ENCODE measurements at places on chromosomes 7 and 10.
A peak's percentile ranks its signal among the peaks of the same experiment; 100 is the strongest.

GRCh38 chr7:70618020-70618551 lies 513.9 kb upstream of the GALNT17 start:
- no peak for DNase-seq

DNA sequence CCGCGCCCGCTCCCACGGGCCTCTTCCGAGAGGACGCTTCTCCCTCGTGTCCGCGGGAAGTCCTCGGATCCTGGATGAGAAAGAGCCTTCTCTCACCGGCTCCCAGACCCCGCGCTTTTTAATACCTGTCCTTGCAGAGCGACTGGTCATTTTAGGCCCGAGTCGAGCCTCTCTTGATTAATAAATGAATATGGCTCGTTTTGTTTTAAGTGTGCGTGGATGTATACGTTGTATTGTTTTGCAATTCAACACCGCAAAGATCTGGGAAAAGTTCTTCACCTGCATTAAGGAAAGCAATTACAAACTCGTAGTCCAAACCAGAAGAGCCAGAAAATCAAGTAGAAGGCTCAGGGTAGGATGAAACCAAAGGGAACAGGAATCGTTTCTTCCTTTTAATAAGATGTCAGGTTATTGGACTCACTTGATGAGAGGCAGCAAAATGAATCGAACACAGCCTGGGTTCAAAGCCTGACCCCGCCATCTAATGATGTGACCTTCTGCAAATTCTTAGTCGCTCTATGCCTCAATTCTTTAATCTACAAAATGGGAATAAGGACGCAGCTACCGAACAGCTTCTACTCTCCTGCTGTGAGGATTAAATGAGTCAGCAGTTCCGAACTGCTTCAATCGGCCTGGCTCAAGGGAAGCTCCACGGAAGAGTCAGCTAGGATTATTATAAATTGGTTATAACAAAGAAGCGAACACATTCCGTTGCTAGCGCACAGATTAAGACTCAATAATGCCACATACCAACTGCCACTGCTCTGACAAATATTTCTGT lies 277.8 kb upstream of the NEBL start:
- no peak for DNase-seq

DNA sequence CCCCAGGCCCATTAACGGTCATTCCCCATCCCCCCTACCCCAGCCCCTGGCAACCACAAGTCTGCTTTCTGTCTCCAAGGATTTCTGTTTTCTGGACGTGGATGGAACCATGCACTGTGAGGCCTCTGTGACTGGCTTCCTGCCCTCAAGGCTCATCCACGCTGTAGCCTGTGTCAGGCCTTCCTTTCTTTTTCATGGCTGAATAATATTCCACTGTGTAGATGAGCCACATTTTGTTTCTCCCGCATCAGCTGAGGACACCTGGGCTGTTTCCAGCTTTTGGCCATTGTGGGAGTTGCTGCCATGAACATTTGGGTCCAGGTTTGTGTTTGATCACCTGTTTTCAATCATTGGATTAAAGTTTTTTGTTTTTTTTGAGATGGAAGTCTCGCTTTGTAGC lies 50.0 kb downstream of the UNCX start:
- no peak for DNase-seq

- no peak for DNase-seq
These were observed 179.9 kb upstream of the MBL2 start for GRCh38 chr10:52952391-52953055.

- no peak for DNase-seq
These were observed 71.9 kb downstream of the MRPL32 start for GRCh38 chr7:43004082-43004481.

DNA sequence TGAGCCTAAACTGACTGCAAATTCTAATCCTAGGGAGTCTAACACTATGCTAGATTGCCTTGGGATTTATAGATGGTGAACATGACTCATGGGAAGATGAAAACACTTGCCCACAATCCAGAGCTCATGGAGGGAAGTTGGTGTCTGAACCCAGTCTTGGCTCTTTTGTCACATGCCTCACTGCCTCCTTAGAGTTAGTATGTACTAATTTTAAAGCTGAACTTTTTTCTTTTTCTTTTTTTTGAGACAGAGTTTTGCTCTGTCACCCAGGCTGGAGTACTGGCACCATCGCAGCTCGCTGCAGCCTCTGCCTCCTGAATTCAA lies 14.4 kb downstream of the MRPL32 start:
- DNase-seq, result no peak

DNA sequence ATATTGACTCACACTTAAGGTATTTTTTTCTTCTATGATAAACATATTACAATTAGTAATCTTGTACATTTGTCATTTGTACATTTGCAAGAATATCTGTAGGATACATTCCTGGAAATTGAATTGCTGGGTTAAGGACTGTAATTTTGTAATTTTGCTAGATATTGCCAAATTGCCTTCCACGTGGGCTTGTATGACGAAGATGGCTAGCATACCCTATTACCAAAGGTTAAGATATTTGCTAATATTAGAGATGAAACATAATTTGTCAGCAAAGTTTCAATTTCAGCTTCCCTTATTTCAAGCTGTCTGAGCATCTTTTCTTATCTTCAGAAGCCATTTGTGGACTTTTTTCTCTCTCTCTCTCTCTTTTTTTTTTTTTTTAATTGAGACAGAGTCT lies 1.0 kb upstream of the LYZL2 start:
- DNase-seq, result no peak

GRCh38 chr10:24456322-24456721 lies 247.4 kb downstream of the KIAA1217 start:
- DNase-seq, result no peak

DNA sequence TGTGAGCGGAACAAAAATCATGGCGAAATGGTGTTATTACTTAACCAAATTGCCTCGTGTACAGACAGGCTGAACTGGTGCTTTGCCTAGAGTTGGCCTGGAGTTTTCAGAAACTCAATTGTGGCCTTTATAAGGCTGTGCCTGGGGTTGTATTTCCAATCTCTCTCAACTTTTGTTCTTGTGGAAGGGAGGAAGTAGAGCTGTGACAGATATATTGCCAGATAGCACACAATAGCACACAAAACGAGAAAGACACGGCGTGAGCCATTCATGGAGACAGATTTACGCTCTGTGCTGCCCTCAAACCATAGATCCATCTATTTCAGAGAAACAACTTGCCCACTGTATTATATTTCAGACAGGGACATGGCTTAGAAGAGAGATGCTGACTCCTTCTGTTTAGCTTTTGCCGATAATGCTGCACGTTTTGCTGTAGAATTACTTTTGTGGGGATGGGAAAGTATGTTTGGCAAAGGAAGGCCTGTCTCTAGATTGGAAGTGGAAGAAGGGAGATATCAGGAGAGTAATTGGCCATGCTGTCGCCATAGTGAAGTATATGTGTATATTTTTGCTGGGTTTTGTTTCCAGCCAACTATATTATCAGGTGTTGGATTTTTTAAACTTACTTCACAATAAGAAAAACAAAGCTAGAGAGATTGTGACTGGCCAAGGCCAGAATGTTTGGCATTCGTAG lies 80.4 kb downstream of the AUTS2 start:
- no peak for DNase-seq

DNA sequence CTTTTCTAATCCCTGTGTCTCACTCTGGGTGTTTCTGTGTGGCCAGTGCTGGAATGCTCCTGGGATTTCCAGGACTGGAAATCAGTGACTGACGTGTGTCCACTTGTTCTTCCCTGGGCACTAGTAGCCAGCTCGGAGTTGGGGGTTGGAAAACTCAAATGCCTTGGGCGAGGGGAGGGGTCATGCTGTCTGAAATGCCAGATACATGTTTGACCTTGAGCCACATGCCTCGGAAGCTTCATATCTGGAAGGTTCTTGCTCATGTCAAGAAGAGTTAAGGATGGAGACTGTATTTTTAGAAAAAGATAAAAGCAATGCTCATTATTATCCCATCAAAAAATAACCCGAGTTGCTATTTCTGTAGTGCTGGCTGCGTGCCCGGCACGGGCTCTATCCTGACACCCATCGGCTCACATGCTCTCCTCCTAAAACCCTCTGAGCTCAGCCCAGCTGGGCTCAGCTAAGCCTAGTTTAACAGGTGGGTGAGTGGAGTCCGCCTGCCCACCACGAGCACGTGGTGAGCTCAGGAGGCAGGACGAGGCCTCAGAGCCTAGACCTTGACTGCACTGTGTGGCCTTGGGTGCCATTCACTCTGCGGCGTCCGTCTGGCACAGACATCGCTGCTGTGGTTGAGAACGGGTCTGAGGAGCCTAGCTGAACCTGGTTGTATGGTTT lies 6.4 kb downstream of the DPYSL4 start:
- no peak for DNase-seq

GRCh38 chr10:7520507-7521485 lies 110.0 kb upstream of the SFMBT2 start:
- DNase-seq, result no peak

DNA sequence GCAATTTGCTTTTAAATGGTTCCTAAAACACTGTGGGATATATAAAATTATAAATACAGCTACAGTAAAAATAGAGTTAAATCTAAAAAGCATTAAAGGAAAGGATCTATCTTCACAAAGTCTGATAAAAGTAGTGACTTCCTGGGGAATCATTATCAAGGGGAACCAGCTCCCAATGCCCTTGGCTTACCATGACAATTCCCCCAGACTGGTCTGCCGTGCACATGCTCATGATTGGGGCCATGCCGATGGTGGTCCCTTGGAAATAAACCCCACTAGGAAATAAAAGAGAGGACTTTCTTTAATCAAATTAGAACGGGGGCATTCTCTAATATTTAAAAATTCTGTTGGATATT lies 201.8 kb downstream of the FANK1 start:
- no peak for DNase-seq

- DNase-seq, result no peak
These were observed 8.0 kb downstream of the SLC18A2 start for GRCh38 chr10:117248750-117249465.

- DNase-seq, result no peak
These were observed 303.5 kb upstream of the BMPER start for GRCh38 chr7:33601884-33602283.

GRCh38 chr7:98733036-98733435 lies 116.0 kb downstream of the NPTX2 start:
- DNase-seq, result no peak

- no peak for DNase-seq
These were observed 12.0 kb upstream of the MARVELD1 start for GRCh38 chr10:97701438-97702069.

DNA sequence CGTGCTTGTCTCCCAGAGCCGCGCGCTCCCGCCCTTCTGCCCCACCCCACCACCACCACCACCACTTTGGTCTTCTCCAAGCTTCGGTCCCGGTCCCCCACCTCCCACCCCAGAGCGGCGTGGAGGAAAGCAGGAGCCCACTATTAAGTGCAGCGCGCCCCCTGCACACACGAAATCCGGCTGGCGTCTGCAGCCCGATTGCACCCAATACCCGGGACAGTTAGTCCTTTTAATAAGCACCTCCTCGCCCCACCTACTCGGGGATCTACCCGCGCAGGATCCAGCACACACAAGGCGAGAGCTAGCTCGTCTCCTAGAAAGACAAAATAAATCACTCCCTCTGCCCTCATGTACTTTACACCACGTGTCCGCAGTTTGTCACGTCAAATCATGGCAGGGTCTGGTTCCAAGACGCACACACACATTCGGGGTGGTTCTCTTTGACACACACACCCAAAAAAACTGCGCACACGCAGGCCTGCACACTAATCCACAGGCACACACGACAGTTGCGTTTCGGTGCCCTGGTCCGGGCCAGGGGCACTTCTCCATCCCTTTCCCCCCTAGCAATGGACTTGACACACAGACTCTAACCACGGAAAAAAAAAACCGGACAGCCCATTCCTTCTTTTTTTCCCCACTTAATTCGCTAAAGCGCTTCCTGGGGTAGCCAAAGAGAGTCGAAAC lies 1.6 kb downstream of the SFMBT2 start:
- peak; percentile 7 for DNase-seq

GRCh38 chr10:38094927-38095574 lies 914 bp downstream of the ZNF37A start:
- DNase-seq, result no peak

GRCh38 chr7:121500360-121501058 lies 104.4 kb upstream of the FAM3C start:
- DNase-seq, result no peak

GRCh38 chr7:2272031-2272430 lies 30.0 kb downstream of the NUDT1 start:
- no peak for DNase-seq

GRCh38 chr10:77716458-77717317 lies 79.1 kb upstream of the KCNMA1 start:
- no peak for DNase-seq

DNA sequence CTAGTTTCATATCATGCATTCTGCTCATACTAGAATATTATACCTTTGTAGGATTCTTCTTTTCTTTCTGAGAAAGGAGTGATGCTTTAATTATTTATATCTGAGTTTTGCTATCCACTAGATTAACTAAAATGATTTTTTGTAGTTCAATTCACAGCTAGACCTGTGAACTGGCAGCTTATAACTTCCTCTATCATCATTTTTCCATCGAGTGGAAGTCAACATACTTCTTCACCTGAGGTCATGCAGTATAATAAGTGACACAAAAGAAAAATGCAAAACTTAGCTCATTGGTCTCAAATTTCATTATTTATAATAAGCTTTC lies 8.0 kb downstream of the LRRN3 start:
- no peak for DNase-seq
